ENCODE measurements at places on chromosomes 3 and 15. TPM values are rescaled to one million over a fixed set of nuclear protein-coding genes. Genes with fewer than 3 reads are reported as not detected.

Gene PLSCR4
- total RNA-seq, result 1.1 TPM

Gene C2CD4A
- not detected for total RNA-seq

Gene MORF4L1
- 472 TPM for total RNA-seq

GRCh38 chr15:67126551-67127330 lies 61.3 kb downstream of the SMAD3 start:
- DNase-seq, result no peak

DNA sequence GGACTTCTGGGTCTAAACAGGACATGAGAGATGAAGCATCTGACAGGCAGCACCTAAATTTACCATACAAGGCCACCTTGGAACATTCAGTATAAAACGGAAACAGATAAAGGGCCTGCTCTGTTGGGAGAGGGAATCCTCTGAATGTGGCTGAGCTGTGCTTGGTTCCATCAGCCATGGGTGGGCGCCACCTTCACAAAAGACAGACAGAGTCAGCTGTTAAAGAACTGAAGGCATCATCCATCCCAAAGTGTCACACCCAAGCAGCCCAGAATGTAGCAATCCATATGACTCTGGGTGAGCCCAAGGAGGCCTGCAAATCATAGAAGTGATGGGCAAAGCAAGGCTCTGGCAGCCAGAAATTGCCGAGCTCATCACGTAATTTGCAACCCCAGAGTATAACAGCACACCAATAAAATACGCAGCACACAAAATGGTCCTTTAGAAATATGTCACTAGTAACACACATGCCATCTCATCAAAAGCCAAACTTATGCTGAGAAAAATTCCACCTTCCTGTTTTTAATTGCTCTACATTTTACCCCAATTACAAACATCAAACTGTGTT lies 24.8 kb upstream of the RBP1 start:
- DNase-seq, result no peak

- no peak for DNase-seq
Observed at GRCh38 chr15:99253381-99254090, 2.3 kb downstream of the LRRC28 start.

DNA sequence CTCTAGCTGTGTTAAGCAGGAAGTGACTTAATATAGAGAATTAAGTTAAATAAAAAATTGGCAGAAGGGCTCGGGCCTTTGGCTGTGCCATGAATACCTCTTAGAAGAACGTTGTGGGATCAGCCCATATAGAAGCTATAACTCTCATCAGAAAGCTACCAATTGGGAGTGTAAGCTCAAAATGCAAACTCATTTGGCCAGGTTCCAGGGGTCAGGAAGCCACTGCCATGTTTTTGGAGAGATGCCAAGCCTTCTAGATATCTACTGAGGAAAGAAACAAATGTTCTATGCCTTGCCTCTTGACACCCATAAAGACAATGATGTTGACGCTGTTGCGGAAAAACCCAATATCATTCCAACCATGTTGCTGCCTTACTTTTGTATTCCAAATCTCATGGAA lies 475.2 kb upstream of the TGFBR2 start:
- no peak for DNase-seq

Gene C3orf49
- total RNA-seq, result not detected

Gene UACA
- total RNA-seq, result 37.8 TPM

DNA sequence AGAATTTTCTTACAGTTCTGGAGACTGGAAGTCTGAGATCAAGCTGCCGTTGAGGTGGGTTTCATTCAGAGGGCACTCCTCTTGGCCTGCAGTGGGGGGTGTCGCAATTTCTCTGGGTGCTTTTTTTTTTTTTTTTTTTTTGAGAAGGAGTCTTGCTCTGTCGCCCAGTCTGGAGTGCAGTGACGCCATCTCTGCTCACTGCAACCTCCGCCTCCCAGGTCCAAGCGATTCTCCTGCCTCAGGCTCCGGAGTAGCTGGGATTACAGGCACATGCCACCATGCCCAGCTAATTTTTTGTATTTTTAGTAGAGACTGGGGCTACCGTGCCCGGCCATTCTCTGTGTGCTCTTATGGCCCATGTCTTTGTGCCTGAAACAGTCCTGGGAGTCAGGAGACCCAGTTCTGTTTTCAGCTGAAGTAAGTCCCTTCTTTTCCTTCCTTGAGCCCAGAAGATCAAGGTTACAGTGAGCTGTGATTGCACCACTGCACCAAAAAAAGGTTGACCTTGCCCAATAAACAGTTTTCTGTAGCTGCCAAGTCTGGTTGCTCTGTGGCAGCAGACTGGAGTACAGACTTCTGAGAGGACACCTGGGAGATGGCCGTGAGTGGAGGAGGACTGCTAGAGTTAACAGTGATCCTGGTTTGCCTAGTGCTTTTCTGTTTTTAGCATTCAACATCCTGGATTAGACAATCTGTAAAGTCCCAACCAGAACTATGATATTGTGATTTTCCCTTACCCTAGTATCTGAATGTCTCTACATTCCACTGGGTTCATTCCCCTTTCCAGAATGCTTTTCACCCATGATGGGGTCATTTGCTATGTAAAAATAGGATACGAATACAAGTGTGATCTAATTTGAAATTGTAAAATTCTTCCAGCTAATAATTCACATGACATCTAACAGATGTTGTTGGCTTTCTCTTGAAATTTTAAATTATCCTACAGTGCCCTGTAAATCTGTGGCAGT lies 76.6 kb upstream of the RNF7 start:
- DNase-seq, result no peak

- DNase-seq, result no peak
Observed at GRCh38 chr3:133924041-133924440, 28.4 kb upstream of the RAB6B start.

Gene CPLX3
- total RNA-seq, result not detected

Gene TGM4
- not detected for total RNA-seq

- DNase-seq, result no peak
Observed at GRCh38 chr15:80526556-80527340, 122.6 kb downstream of the ARNT2 start.

DNA sequence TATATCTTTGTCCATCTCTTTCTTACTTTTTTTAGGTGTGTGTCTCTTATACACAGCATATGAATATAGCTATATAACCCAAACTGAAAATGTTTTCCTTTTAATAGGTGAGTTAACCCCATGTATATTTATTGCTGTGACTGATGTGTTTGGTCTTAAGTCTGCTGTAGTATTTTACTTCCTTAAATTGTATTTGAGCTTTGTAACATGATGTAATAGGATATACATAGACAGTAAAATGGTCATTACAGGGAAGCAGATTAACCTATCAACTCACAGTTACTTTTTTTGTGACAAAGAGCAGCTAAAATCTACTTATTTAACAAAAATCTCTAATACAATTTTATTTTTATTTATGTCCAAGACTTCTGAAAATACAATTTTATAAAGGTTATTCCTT lies 51.8 kb upstream of the CDAN1 start:
- no peak for DNase-seq

DNA sequence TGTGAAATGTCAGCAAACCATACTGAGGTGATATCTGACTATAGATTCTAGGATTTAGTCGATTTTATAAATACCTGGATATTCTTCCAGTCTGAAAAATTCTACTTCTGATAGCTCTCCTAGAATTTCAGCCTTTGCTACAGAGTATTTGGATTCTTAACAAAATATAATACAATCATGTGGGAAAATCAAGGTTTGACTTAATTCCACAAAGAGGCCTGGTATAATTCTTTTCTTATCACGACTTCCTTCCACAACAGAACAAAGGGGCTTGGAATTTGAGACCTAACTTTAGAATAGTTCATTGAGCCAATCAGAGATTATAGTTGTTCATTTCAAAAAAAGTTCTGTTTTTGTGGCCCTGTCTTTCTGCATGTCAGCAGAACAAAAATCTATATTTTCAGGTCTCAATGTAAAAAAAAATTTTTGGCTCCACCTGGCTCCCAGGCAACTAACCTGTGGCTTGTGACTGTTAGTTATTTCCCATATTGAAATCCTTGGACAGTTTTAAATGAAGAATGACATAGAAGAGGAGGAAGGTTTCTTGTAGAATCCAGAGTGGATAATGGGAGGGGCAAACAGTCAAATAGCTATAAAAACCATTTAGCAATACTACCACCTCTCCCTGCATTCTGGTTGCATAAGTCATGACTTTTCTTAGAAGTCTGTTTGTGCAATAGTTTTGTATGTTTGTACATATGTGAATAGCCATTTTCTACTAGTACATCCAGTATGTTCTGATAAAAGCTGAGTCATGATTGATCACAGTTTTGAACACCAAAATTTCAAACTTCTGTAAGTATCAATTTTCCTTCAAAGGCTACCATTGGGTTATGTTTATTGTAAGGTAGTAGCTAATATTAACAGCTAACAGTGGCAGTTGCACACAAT lies 4.0 kb downstream of the TM4SF1 start:
- DNase-seq, result no peak

- DNase-seq, result no peak
Observed at GRCh38 chr15:101063212-101063611, 144.1 kb downstream of the LRRK1 start.

Gene GNAT1
- total RNA-seq, result not detected

- DNase-seq, result no peak
Observed at GRCh38 chr3:139482206-139482605, 5.9 kb upstream of the RBP2 start.

- no peak for DNase-seq
Observed at GRCh38 chr3:25396686-25397085, 31.4 kb upstream of the RARB start.

Gene SLC22A13
- 0.41 TPM for total RNA-seq

Gene FETUB
- total RNA-seq, result not detected

GRCh38 chr15:59797756-59798604 lies 108.9 kb upstream of the BNIP2 start:
- no peak for DNase-seq

DNA sequence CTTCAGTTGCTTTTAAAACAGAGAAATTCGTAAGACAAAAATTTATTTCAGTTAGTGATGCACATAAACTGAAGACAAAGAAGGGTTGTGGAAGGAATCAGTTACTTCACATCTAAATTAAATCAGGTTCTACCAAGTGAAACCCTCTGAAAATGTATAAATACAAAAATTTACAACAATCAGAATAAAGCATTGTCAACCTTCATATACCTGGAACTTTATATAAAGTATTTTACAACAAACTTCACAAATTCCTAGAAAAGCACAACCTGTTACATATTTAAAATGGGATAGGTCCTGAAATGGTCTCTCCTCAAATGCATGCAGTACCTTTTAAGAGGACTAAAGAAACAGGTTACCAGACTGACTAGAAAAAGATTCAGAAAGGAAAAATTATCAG lies 26.9 kb downstream of the ATOSA start:
- no peak for DNase-seq

Gene PRICKLE2
- 12.9 TPM for total RNA-seq

DNA sequence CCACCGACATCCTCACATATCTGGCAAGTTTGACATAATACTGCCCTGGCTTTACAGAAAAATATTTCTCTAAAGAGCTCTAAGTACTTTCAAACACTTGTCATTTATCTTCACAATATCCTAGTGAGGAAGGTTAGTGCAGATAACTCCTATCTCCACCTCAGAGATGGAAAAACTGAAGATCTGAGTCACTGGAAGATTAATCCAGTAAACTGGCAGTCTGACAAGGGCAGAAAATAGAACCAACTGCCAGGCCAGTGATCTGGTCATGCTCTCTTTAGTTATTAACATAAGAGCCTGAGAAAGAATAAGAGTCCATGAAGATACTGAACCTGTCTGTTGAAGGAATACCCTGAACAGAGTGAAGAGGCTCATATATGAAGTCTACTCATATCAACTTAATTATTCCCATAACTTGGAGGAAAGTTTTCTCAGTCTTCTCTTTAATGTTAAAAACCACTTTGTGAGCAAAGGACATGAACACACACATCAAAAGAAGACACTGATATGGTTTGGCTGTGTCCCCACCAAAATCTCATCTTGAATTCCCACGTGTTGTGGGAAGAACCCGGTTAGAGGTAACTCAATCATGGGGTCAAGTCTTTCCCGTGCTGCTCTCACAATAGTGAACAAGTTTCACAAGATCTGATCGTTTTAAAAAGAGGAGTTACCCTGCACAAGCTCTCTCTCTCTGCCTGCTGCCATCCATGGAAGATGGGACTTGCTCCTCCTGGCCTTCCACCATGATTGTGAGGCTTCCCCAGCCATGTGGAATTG lies 61.4 kb downstream of the GOLIM4 start:
- DNase-seq, result no peak

DNA sequence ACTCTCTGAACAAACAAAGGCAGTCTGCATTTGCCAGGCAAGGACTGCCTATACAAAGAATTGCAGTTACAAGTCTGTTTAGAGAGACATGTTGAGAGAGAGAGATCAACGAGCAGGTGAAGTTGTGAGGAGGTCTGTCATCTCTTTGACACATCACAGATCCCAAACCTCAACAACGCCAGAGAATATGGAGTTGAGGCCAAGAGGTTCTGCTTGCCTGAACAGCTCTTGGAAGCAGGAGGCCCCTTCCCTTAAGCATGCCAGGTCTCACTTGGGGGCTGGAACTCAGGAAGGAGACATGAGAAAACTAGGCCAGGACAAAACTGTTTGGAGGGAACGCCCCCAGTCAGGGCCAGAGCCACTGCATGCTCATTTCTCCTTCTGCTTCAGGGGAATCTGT lies 22.3 kb upstream of the MUSTN1 start:
- no peak for DNase-seq

Gene KLHDC8B
- total RNA-seq, result 45.2 TPM

DNA sequence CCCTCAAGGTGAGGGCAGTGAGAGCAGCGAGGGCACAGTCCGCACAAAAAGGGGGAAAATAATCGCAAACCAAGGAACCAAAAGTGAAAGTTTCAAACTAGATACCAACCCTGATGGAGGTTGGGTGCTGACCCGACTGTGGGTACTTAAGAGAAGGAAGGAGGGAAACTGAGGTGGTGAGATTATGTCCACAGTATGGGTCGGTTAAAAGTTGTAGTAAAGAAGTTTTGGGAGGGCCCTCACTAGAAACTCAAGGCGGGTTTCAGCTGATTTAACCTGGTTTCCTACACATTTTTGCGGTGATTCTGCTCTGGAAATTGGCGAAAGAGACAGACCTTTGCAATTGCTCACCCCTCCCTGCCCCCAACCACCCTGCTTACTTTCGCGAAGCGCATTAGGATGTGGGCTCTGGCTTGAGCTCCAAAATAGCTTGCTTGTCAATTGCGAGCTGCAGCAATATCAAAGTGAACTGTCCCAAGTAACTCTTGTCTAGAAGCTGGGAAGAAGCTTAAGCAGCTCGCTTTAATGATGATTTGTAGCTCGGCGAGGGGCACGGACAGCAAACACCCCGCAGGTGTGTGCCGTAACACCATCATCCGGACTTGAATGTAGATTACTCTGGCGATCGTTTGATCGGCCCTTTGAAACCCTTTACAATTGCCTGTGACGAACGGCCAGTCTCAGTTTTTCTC lies 15.8 kb downstream of the SOX2 start:
- no peak for DNase-seq

- DNase-seq, result no peak
Observed at GRCh38 chr15:85515212-85515611, 134.8 kb downstream of the AKAP13 start.

Gene RGMA
- 205 TPM for total RNA-seq

DNA sequence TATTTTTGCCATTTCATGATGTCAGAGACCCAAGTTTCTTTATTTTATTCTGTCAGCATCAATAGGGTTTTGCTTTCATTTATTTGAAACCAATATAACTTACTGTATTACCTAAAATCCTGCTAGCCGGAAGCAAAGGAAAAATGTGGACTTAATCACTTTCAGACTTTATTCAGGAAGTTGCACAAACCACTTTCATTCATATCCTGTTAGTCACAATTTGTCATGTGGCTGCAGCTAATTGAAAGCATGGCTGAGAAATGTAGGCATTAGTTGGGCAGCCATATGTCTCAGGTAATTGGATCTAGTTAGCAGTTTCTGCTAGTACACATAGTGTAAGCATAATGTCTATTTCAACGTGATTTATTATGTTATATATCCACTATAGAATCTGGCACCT lies 462.3 kb upstream of the SGO1 start:
- DNase-seq, result no peak
